ENCODE measurements at places on chromosomes 2 and 18. TPM values are rescaled to one million over a fixed set of nuclear protein-coding genes. Genes with fewer than 3 reads are reported as not detected.

GRCh38 chr2:7692657-7693161 is 775.5 kb downstream of the RNF144A start:
- no peak for DNase-seq

DNA sequence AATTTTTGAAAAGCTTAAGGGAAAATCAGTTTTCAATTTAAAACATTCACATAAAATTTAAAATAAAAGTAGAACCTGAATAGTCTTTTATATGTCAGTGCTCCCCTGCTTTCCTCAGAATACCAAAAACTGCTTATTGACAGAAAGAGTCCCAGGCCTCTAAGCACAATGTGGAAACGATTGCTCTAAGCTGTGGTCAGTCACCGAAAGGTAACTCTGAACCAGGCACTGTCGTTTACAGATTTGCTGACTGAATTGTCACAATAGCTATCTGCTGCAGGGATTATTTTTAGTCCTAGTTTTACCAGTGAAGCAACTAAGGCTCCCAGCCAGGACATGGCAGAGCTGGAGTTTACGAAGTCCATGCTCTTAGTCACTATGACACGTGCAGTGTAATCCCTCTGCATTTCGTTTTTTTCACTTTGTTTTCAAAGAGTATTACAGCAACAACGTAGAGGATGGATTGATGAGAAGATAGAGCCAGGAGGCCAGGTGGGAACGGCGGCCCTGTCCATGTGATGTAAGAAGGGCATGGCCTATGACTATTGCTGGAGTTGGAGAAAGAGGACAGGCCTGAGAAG is 28.1 kb upstream of the TMEM247 start:
- no peak for DNase-seq

DNA sequence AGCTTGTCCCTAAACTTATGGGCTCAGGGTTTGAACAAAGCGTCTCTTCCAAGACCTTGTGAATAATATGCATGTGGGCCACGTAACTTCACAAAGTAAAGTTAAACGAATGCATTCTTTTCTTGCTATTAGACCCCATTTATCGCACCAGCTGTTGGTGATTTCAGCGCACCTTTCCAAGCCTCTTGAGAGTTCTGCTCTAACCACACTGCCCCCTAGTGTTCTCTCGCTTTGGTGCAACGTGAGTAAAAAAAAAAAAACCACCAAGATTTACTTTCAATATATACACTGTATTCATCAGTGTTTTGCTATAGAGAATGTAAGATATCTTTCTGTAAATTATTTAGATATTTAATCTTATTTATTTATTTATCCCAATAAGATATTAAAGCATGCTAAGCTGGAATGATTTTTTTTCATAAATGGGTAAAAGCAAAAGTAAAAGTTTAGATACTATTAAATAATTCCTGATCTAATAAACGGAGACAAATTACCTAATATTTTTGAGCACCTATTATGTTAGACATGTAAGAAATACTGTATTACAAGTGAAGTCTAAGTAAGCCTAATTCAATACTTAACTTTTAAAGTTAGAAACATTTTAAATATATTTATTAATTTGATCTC is 459.5 kb downstream of the DLGAP1 start:
- DNase-seq: peak; percentile 89

RASGRP3 gene
- not detected for total RNA-seq

DNA sequence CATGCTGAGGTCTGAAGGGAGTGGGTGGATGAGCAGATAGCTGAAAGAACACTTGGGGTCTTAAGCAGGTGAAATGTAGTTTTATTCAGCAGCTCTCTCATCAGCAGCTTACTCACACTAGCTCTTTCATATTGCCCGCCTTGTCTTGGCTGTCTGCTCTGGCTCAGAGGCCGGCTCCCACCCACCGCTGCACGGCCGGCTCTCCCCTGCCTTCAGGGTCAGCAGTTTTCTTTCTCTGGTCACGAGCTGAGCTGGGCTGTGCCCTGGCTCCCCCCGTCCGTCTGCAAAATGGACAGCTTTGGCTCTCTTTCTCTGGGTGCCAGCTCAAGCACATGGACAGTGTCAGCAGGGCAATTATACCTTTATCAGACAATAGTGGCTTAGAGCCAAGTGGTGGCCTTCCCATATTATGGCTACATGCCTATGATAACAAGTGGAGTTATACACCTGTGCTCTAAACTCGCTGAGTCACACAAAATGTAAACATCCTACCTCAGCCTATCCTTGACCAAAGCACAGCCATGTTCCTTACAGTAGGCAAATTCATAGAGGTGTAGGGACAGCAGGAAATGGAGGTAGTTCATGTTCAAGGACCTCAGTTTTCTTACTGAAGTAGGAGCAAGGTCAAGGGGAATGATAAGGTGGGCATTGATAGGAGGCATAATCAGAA is 224.8 kb downstream of the SOCS6 start:
- no peak for DNase-seq

DNA sequence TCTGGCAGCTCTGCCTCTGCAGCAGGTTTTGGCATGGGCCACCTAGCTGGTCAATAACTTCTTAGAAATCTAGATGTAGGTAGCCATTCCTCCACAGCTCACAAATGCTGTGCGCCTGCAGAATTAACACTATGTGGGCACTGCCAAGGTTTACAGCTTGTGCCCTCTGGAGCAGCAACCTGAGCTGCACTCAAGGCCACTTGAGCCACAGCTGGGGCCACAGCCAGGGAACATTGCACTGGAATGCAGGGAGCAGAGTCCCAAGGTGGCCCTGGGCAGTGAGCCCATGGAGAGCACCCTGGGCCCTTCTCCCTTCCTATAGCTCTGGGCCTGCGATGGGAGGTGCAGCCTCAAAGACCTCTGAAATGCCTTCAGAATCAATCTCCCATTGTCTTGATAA is 365.3 kb downstream of the SATB2 start:
- no peak for DNase-seq

- DNase-seq: no peak
Observed at GRCh38 chr2:101972621-101973434, 18.9 kb upstream of the IL1R2 start.

DNA sequence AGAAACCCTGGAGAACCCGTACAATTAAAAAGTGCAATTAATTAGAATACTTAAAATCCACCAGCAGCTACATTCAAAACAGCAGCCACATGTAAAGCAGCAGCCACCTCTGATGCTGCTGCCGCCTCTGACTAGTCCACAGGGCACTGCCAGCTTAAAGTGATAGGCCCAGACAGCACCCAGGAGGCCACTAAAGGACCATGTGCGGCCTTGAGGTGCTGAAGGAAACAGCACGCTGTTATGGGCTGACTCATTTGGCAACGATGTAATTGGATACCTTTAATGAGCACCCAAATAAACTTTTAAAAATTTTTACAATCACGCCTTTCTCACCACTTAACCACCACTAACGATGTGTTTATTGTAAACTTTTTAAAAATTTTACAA is 209.3 kb upstream of the NCKAP5 start:
- no peak for DNase-seq

- peak; percentile 39 for DNase-seq
Observed at GRCh38 chr2:54384301-54385203, 71.6 kb upstream of the SPTBN1 start.

DSC2 gene
- 11.9 TPM for total RNA-seq

GRCh38 chr2:112055730-112056625 is 909 bp downstream of the TMEM87B start:
- DNase-seq: peak; percentile 34

ANKRD36 gene
- 40.2 TPM for total RNA-seq

LONRF2 gene
- total RNA-seq: 0.37 TPM

SPHKAP gene
- total RNA-seq: not detected

OSR1 gene
- total RNA-seq: not detected

GRCh38 chr18:10062302-10063300 is 148.8 kb downstream of the VAPA start:
- DNase-seq: no peak

DNA sequence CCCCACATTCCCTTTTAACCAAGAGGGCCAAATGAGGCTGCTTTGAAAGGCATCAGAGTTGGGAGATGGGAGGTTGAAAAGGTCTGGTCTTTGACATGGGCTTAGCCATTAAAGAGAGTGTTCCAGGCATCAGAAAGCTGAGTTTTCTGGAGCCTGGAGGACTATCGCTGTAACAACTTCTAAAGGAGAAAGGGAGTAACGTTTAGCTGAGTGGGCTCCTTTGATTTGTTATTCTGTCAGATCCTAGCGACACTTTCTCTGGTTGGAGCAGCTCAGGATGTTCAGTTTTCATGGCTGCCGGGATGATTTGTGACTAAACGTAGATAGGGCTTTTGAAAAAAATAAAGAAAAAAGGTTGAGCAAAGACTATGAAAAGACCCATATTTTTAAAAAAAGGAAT is 346.6 kb downstream of the THSD7B start:
- DNase-seq: no peak

PSMA8 gene
- not detected for total RNA-seq

GRCh38 chr2:80195034-80195433 is 109.5 kb downstream of the LRRTM1 start:
- no peak for DNase-seq

GRCh38 chr2:193778293-193778692 is 1583.6 kb upstream of the TMEFF2 start:
- DNase-seq: no peak

GRCh38 chr2:233021771-233022170 is 8.7 kb upstream of the NGEF start:
- DNase-seq: no peak

DNA sequence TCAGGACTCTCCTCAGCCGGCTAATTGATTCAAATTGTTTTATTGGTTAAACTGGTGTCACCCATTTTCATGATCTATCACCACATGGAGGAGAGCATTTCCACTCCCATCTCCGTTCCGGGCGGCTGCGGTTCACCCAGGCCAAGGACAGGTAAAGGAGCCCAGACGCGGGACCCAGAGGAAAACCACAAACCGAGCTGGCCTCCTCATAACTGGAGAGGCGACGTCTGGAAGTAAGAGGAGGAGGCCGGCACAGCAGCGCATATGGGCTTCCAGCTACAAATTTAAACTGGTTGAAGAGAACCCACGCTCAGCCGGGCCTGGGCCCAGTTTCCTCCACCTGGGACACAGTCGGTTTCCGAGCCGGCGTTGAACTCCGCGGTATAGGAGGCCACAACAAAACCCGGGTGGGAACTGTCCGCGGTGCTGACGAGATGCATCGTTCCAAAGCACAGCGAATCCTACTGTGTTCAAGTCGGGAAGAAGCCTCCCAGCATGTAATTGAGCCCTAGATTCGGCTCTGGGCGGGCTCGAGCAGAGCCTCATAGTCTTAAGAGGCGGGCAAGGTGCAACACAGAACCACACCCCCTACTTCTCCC is 3.0 kb upstream of the SKOR2 start:
- peak; percentile 94 for DNase-seq

COL4A4 gene
- 0.60 TPM for total RNA-seq

- no peak for DNase-seq
Observed at GRCh38 chr2:121634354-121635307, 14.6 kb downstream of the CLASP1 start.

GRCh38 chr2:188983427-188984064 is 9.4 kb downstream of the COL3A1 start:
- peak; percentile 32 for DNase-seq

DNA sequence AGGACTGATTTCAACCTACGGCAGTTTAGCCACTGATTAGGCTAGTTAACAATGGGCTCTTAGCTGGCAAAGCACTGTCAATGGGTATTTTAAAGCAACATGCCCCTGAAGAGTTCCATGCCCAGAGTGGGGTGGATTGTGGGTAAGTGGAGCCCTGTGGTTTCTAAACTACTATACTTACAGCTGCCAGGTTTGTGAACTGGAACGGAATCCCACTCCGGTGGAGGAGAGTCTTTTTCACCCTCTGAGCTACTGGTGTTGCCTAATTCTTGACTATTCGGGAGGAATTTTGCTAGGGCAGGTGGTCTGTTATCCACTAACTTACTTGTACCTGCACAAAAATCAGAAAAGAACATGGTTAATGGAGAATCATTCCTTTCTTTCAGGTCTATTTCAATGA is 52.6 kb downstream of the ZAP70 start:
- no peak for DNase-seq

DNA sequence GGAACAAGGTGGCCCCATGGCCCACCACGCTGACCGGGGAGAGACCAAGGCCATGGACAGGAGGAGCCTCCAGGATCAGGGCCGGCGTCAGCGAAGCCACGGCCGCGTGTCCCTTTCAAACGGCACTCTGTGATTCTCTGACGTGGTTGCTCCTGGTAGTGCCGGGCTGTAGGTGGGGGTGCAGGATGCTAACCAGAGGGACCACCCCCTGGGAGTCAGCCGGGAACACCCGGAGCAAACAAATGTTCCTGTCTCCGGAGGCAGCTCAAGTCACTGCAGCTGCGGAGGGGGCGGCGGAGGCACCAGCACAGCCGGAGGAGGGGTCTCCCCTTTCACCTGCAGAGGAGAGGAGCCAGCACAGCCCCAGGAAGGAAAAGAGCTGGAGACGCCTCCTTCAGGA is 750.6 kb upstream of the SALL3 start:
- peak; percentile 47 for DNase-seq

- DNase-seq: no peak
Observed at GRCh38 chr2:153710128-153710527, 161.6 kb upstream of the GALNT13 start.

DNA sequence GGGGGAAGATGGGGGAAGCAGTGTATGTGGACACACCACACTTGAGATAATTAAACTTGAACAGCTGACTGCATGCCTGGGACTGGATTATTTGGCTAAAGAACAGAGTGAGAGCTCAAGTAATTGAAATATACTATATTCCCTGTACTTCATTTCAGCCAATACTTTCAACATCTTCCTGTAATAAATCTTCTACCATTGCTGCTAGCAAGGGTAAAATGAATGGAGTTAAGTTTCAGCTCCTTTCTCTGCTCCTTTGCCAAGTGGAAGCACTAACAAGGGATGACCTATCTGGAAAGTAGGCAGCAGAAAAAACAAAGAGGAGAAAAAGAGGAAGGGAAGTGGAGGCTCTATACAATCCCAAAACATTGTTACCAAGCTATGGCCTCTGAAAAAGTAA is 50.9 kb downstream of the MMADHC start:
- DNase-seq: no peak

SP3 gene
- total RNA-seq: 148 TPM

STEAP3 gene
- 1.2 TPM for total RNA-seq

- DNase-seq: no peak
Observed at GRCh38 chr2:181143790-181144300, 163.4 kb downstream of the UBE2E3 start.

DNA sequence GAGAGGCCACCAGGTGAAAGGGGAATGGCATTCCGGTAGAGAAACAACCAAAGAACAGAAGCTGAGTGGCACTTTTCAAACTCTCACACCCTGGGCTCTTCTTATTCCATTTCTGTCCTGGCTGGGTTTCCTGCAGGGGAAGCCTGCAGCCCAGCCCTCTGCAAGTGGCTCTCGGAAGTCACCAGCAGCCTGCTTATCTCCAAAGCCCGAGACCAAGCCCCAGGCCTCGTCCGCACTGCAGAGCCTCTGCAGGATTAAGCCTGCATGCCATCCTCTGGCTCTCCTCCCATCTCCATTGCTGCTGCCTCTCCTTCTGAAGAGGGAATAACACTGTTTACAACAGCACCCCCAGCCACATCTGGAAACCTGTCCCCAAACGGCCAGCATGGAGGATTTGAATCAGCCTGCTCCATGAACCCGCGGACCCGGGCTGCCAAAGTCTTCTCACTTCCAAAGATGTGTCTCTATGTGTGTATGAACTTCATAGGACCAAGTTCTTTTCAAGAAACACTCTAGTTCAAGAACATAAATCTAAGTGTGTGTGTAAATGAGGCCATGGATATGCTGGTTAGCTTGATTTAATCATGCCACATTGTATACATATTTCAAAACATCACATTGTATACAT is 54.2 kb downstream of the DIPK1C start:
- peak; percentile 22 for DNase-seq
